ENCODE measurements at places on chromosomes 2 and 18. TPM values are rescaled to one million over a fixed set of nuclear protein-coding genes. Genes with fewer than 3 reads are reported as not detected.

The TRIM54 gene
- 0.73 TPM for total RNA-seq

The IGFBP2 gene
- total RNA-seq, result 90.1 TPM

The CYRIA gene
- total RNA-seq, result 0.60 TPM

The CD28 gene
- total RNA-seq, result not detected

The NYAP2 gene
- not detected for total RNA-seq

The MC4R gene
- total RNA-seq, result not detected

The OTOS gene
- not detected for total RNA-seq

The CHRNG gene
- total RNA-seq, result not detected

The AMER3 gene
- total RNA-seq, result not detected

The LINC00305 gene
- not detected for total RNA-seq

The CCBE1 gene
- 12.5 TPM for total RNA-seq

The ARHGEF4 gene
- 9.2 TPM for total RNA-seq

The POTEF gene
- not detected for total RNA-seq

The TXNL1 gene
- 60.1 TPM for total RNA-seq

The INPP5D gene
- total RNA-seq, result 0.60 TPM

The TMEFF2 gene
- total RNA-seq, result 0.33 TPM

The RPL37A gene
- total RNA-seq, result 5,049 TPM

The GRP gene
- total RNA-seq, result not detected

The HOXD12 gene
- total RNA-seq, result not detected

The DOK1 gene
- 4.6 TPM for total RNA-seq

The PRADC1 gene
- total RNA-seq, result 25.4 TPM

The LYG1 gene
- 2.4 TPM for total RNA-seq

The CYP27A1 gene
- 0.20 TPM for total RNA-seq

The POTEC gene
- total RNA-seq, result not detected

The WNT10A gene
- total RNA-seq, result 0.19 TPM

The SERPINB12 gene
- not detected for total RNA-seq

The EFHD1 gene
- 1.8 TPM for total RNA-seq

The MCM6 gene
- total RNA-seq, result 46.8 TPM

All from A549 treated with ZK216348 at 1 μM for 4 hours (cell line).